Activated T-helper 1 cell treated with anti-CD3 and anti-CD28 coated beads, Interleukin-12 subunit alpha, Interleukin-12 subunit beta, Interleukin-2, Interleukin-4 antibody, amounts not matched to agents 30 ng/mL and 10 ng/mL and 1 ng/mL, durations not matched to agents 14 hours and 24 hours and 36 hours (primary cell): ENCODE measurements at places on chromosomes 2 and 18. TPM values are rescaled to one million over a fixed set of nuclear protein-coding genes. Genes with fewer than 3 reads are reported as not detected.

DNA sequence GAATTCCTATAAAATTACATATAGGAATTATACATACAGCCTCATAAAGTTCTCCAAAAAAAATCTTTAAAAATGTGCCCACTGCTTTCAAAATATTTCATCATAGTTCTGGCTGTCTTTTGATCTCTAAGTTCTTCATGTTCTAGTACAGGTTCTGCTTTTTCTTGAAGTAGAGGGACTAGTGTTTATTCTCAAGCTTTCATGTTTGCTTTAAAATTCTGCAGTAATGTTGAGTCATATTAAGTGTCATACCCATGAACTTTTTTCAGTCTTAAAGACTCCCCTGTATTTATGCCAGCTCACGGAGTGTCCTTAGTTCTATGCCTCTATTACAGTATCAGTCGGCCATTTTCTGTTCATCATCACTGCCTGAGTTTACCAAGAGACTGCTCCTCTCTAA, 54.8 kb upstream of the CCDC141 start:
- peaks cover 44% of the 10 kb centered on the region for H3K4me1 ChIP-seq
- no peak overlapping the region for H3K27ac ChIP-seq
- peaks cover 24% of the 10 kb centered on the region for H3K36me3 ChIP-seq
- no peak overlapping the region for H3K4me3 ChIP-seq

Gene ST6GAL2
- not detected in 2 replicates for total RNA-seq

GRCh38 chr2:64629875-64630274, 23.8 kb downstream of the SERTAD2 start:
- H3K27me3 ChIP-seq = no peaks in the 10 kb centered on the region
- H3K4me1 ChIP-seq = peaks cover 7% of the 10 kb centered on the region
- H3K27ac ChIP-seq = no peak overlapping the region
- peaks cover 24% of the 10 kb centered on the region for H3K36me3 ChIP-seq
- no peak overlapping the region for H3K4me3 ChIP-seq

DNA sequence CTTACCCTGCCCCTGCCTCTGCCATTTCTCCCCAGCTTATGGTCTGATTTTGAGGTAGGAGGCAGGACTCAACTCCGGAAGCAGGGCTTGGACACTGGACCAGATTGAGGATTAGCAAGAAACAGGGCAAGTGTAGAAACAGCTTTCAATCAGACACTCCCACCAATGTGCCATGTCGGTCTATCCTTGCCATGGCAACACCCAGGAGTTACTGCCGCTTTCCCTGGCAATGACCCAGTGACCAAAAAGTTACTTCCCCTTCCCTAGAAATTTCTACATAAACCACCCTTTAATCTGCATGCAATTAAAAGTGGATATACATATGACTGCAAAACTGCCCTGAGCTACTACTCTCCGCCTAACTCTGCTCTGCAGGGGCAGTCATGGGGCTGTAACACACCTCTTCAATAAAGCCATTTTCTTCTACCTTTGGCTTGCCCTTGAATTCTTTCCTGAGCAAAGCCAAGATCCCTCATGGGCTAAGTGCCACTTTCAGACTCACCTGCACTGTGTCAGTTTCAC, 156.7 kb downstream of the LPIN1 start:
- no peaks in the 10 kb centered on the region for H3K4me1 ChIP-seq
- no peak overlapping the region for H3K27ac ChIP-seq
- H3K36me3 ChIP-seq = no peaks in the 10 kb centered on the region
- H3K27me3 ChIP-seq = peaks cover 1% of the 10 kb centered on the region

- no peak overlapping the region for H3K27ac ChIP-seq
- no peak for DNase-seq
- no peaks in the 10 kb centered on the region for H3K4me1 ChIP-seq
- no peaks in the 10 kb centered on the region for H3K27me3 ChIP-seq
Measured at GRCh38 chr18:1014951-1015624, 110.4 kb downstream of the ADCYAP1 start.

DNA sequence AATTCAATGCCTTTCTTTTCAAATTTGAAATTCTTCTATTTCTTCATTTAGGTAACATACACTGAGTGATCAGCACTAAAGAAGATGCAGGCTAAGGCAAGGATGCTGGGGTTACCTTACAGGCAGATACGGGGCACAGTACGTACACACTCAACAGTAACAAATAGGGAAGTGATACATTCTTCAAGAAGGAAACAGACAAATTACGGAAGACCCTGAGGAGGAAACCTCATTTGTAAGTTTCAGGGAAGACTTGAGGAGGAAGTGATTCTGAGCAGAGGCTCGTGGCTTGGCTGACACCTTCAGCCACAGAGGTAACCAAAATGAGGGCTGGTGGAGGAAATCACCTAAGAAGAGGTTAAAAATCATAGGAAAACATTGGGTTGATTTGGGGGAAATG, 1108.3 kb upstream of the KLHL29 start:
- no peak for DNase-seq
- H3K4me1 ChIP-seq = no peaks in the 10 kb centered on the region
- no peak overlapping the region for H3K27ac ChIP-seq
- no peaks in the 10 kb centered on the region for H3K36me3 ChIP-seq
- H3K4me3 ChIP-seq = no peak overlapping the region

DNA sequence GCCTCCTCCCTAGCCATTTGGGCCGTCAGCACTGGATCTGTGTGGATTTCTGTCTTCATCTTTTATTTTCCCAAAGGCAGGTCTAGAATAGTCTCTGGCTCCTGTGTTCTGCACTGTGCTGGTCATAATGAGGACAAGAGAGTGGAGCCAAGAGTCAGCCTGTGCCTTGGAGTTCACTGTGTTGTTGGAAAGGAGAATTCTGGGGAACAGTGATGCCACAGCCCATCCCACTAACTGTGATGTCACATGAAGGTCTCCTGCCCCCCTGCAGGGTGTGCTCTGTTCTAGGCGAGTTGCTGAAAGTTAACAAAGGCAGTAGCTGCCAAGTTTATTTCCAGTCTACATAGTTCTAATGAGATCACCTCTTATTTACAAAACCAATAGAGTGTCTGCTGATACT, 248.5 kb downstream of the TPGS2 start:
- H3K27ac ChIP-seq = no peak overlapping the region
- H3K27me3 ChIP-seq = peaks cover 3% of the 10 kb centered on the region
- no peak for DNase-seq
- no peak overlapping the region for H3K4me3 ChIP-seq

Gene HRH4
- 1.7 and 1.9 TPM in 2 replicates for total RNA-seq

Gene KIDINS220
- 24.3 and 24.5 TPM in 2 replicates for total RNA-seq

- no peak overlapping the region for H3K4me3 ChIP-seq
- no peak overlapping the region for H3K27ac ChIP-seq
- no peaks in the 10 kb centered on the region for H3K36me3 ChIP-seq
- H3K4me1 ChIP-seq = no peaks in the 10 kb centered on the region
- peaks cover 5% of the 10 kb centered on the region for H3K27me3 ChIP-seq
Measured at GRCh38 chr18:68925268-68925667, 127.4 kb downstream of the CCDC102B start.

DNA sequence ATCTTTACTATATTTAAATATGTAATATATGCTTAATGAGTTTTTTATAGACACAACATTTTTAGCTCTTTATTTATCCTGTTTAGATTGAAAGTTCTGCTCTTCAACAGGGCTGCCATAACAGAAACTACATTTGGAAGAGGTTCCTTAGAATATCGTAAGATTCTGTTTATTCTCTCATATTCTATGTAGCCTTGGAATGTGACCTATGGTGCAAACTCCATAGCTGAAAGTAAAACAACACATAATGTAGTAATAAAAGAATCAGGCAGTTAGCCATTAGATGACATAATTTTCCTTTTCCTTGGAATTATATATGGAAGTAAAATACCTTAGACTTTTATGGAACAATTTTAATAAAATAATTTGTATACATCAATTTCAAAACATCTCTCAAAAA, 91.3 kb downstream of the ZNF804A start:
- no peaks in the 10 kb centered on the region for H3K4me1 ChIP-seq
- no peak for DNase-seq
- no peaks in the 10 kb centered on the region for H3K27me3 ChIP-seq
- H3K27ac ChIP-seq = no peak overlapping the region
- H3K36me3 ChIP-seq = no peaks in the 10 kb centered on the region

Gene CHST10
- total RNA-seq = 7.4 and 7.8 TPM in 2 replicates

DNA sequence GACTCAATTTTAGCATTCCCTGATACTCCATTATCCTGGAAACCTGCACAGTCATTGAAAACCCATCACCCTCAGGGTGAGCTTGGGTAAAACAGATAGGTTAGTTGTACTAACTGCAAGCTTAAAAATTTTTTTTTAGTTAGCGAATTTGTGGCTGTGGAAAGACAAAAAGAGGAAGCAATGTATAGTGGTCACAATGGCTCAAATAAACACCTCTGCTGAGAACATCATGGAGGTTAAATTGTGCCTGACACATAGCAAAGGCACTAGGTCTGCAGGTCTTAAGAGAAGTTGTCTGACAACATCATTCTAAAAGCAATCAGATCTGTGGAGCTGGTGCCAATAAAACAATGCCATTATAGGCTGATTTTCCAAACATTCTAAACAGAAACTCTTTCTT, 84.4 kb upstream of the CAVIN2 start:
- H3K36me3 ChIP-seq = no peaks in the 10 kb centered on the region
- H3K27me3 ChIP-seq = peaks cover 7% of the 10 kb centered on the region
- peaks cover 6% of the 10 kb centered on the region for H3K4me1 ChIP-seq
- no peak overlapping the region for H3K27ac ChIP-seq
- no peak overlapping the region for H3K4me3 ChIP-seq

- no peaks in the 10 kb centered on the region for H3K36me3 ChIP-seq
- H3K27ac ChIP-seq = no peak overlapping the region
- H3K27me3 ChIP-seq = no peaks in the 10 kb centered on the region
- no peak for DNase-seq
- no peak overlapping the region for H3K4me3 ChIP-seq
Measured at GRCh38 chr2:79887747-79888374, 375.0 kb downstream of the CTNNA2 start.

- H3K4me1 ChIP-seq = peaks cover 7% of the 10 kb centered on the region
- no peak overlapping the region for H3K27ac ChIP-seq
- H3K36me3 ChIP-seq = no peaks in the 10 kb centered on the region
- no peak overlapping the region for H3K4me3 ChIP-seq
- H3K27me3 ChIP-seq = peaks cover 2% of the 10 kb centered on the region
Measured at GRCh38 chr2:129056309-129056958, 737.8 kb upstream of the HS6ST1 start.

GRCh38 chr2:120596191-120596811, 139.4 kb upstream of the GLI2 start:
- no peak overlapping the region for H3K4me3 ChIP-seq
- H3K36me3 ChIP-seq = no peaks in the 10 kb centered on the region
- peaks cover 2% of the 10 kb centered on the region for H3K27me3 ChIP-seq
- no peak for DNase-seq
- H3K27ac ChIP-seq = no peak overlapping the region
- no peaks in the 10 kb centered on the region for H3K4me1 ChIP-seq

DNA sequence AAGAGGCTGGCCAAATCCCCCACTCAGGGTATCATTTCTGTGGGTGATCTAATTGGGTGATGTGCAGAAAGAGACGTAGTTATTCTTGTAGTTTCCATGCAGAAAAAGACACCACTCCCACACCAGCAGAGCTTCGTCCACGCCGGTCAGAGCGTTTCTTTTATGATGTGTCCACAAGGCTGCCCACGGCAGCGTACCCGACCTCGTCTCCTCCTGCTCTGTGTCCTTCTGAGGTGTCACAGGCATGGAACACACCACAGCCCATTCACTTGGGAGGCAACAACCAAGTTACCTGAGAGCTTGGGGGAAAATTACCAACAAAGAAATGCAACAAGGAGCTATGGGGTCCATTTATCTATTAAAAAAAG, 131.3 kb downstream of the PXDN start:
- H3K4me3 ChIP-seq = no peak overlapping the region
- H3K27ac ChIP-seq = no peak overlapping the region
- H3K4me1 ChIP-seq = no peaks in the 10 kb centered on the region
- H3K36me3 ChIP-seq = no peaks in the 10 kb centered on the region
- peaks cover 2% of the 10 kb centered on the region for H3K27me3 ChIP-seq

Gene FLACC1
- 0.23 and 1.1 TPM in 2 replicates for total RNA-seq

- DNase-seq = no peak
- H3K36me3 ChIP-seq = peaks cover 38% of the 10 kb centered on the region
- no peak overlapping the region for H3K4me3 ChIP-seq
- peak overlapping the region; percentile 37 for H3K27ac ChIP-seq
- peaks cover 5% of the 10 kb centered on the region for H3K4me1 ChIP-seq
Measured at GRCh38 chr2:111226876-111227700, 106.4 kb downstream of the BCL2L11 start.

DNA sequence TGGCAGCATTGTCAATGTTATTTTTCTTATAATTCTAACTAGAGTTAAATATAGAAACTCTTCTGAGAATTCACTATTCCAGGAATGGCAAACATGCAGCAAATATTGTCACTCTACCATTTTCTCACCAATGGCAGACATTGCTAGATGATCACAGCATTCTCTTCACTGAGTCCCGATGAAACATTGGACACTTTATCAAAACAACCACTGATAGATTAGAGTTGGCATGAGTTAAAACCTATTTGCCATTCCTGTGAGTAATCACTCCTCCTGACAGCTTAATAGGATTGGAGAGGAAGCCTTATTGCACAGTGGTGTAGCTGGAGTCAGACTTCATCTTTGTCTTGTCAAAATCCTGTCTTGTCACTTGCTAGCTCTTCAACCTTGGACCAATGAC, 163.9 kb upstream of the THUMPD2 start:
- peaks cover 37% of the 10 kb centered on the region for H3K4me1 ChIP-seq
- DNase-seq = no peak
- H3K27ac ChIP-seq = no peak overlapping the region
- H3K36me3 ChIP-seq = no peaks in the 10 kb centered on the region

GRCh38 chr2:216715402-216715974, 20.1 kb upstream of the IGFBP5 start:
- H3K27me3 ChIP-seq = peaks cover 5% of the 10 kb centered on the region
- H3K27ac ChIP-seq = no peak overlapping the region
- H3K4me1 ChIP-seq = no peaks in the 10 kb centered on the region
- H3K4me3 ChIP-seq = no peak overlapping the region

DNA sequence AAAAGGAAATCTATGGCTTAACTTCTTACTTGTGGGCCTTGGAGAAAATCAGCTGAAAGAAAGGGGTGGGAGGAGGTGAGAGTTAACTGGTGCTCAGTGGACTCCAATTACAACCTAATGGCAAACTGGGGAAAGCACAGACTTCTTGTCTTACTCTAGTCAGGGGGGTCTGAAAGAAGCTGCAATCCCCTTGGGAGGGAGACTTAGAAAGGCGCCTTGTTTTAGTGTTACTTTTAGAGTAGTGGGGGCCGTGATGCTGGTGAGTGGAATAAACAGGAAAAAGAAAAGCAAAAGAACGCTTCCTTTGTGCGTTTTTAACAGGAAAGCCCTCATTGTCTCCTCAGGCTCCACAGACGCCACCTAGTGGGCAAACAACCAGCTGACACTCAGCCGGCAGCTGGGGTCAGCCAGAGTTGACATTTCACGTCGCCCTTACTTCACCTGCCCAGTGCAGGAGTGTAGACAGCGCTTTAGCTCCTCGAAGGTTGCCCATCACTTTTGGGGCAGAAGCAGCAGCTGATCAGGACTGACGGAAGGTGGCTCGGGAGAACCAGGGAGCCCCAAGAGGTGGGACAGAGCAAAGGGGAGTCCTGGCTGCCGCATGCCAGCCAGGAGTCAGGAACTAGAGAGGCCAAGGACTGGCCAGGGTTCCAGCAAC, 55.9 kb upstream of the GORASP2 start:
- no peaks in the 10 kb centered on the region for H3K27me3 ChIP-seq
- H3K36me3 ChIP-seq = no peaks in the 10 kb centered on the region
- H3K27ac ChIP-seq = peak overlapping the region; percentile 73
- peak; percentile 63 for DNase-seq
- H3K4me1 ChIP-seq = peaks cover 13% of the 10 kb centered on the region

Gene UGT1A4
- not detected in 2 replicates for total RNA-seq

Gene LRRTM1
- total RNA-seq = not detected in 2 replicates

Gene NR4A2
- total RNA-seq = 20.5 and 21.9 TPM in 2 replicates
